ENCODE measurements at places on chromosomes 7 and 10. TPM values are rescaled to one million over a fixed set of nuclear protein-coding genes. Genes with fewer than 3 reads are reported as not detected.

- DNase-seq, result no peak
Observed at GRCh38 chr7:107788216-107788615, 14.8 kb downstream of the SLC26A3 start.

Gene HOXA13
- polyA plus RNA-seq, result not detected

- no peak for DNase-seq
Observed at GRCh38 chr7:2711895-2712675, 24.1 kb downstream of the AMZ1 start.

DNA sequence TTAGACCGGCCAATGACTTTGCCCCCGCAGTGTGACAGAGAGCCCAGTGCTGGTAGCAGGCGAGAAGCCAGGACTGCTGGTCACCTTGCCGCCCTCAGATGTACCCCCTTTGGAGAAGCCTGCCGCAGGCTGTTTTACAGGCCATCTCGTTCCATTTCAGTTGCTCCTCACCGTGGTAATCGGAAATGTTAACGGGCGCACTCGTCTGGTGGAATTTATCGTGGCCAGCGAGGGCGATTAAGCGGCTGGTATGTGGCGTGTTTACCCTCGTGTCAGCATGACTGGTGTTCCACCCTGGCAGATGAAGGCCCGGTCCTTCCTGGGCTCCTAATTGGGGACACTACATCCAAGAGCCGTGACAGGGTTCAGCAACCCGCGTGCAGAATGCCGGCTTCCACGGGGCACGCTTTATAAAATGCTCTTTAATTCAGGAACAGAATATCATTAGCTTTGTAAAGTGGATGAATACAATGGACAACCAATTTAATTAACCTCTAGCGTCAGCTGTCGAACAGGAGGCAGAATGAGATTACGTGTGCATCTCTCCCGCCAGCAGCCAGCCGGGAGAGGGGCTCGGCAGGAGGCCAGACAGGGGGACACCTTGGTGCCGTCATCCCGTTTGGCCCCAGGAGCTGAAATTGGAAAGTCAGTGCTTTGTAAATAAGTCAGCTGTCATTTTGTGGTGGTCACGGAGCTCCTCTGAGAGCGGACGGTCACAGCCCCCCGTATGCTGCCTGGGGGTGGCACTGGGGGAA is 108.3 kb downstream of the NKX6-2 start:
- no peak for DNase-seq
